Central memory CD8-positive, alpha-beta T cell (primary cell): ENCODE measurements at places on chromosomes 6 and 20.

- no peak for DNase-seq
Observed at GRCh38 chr6:158431036-158431435, 118.8 kb downstream of the TULP4 start.

DNA sequence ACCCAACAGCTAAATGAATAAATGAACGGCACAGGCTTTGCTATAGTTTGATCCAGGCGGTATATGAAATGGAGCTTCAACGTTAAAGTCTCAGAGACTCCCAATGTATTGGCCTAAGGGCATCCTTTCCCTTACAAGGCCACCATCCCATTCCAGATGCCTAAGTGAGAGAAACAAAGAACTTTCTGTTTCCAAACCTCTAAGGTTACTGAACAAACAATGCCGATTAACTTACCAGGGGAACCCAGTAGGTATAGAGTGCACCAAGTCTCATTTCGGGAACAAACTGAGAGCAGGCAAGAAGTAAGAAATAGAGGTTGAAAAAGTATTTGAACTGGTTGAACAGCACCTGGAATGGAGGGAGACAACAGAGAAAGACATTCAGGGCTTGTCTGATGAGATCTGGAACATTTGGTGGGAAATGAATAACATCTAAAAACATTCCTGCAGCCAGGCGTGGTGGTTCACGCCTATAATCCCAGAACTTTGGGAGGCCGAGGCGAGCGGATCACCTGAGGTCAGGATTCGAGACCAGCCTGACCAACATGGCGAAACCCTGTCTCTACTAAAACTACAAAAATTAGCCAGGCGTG, 42.5 kb downstream of the ATP9A start:
- no peak for DNase-seq

DNA sequence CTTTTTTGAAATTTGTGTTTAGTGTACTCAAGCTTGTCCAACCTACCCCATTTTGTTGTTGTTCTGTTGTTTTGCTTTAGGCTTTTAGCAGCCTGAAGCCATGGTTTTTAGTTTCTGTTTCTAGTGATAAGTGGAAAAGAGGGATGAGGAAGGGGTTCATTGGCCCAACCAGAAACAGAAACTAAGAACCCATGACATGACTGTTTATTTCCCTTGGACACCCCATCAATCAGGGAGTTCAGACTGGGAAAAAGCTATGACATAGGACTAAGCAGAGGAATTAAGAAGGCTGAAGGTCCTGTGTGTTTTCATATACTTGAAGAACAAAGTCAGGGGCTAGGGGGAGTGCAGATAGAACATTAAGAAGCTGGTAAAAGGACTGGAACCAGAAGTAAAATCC, 194.5 kb upstream of the THEMIS start:
- DNase-seq: no peak

- DNase-seq: no peak
Observed at GRCh38 chr6:15531973-15532372, 130.9 kb downstream of the DTNBP1 start.

GRCh38 chr6:151176911-151177770, 62.6 kb upstream of the AKAP12 start:
- DNase-seq: no peak

GRCh38 chr6:144566868-144567615, 281.9 kb downstream of the UTRN start:
- no peak for DNase-seq

- no peak for DNase-seq
Observed at GRCh38 chr6:142728364-142728763, 216.6 kb downstream of the HIVEP2 start.

- no peak for DNase-seq
Observed at GRCh38 chr20:4245542-4245941, 230.2 kb upstream of the RNF24 start.

GRCh38 chr6:157840776-157841175, 17.7 kb downstream of the SNX9 start:
- no peak for DNase-seq

- DNase-seq: no peak
Observed at GRCh38 chr6:48619771-48620170, 508.8 kb upstream of the PTCHD4 start.

DNA sequence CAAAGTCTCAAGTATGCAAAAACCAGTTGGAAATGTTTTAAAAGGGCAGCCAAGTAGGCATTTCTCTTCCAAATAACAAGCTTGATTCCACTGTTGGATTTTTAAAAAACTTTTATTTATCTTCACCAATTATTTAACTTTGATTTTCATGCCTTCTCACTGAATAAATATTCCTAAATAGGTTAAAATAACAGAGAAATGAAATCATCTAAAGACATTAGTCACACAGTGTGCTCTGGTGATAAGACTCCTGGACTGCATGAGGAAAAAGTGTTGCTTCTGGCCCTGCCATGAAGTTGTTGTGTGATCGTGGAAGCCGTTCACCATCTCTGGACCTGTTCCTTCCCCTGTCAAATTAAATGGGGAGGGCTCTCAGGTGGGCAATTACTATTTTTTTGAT, 33.8 kb upstream of the IGF2R start:
- no peak for DNase-seq

DNA sequence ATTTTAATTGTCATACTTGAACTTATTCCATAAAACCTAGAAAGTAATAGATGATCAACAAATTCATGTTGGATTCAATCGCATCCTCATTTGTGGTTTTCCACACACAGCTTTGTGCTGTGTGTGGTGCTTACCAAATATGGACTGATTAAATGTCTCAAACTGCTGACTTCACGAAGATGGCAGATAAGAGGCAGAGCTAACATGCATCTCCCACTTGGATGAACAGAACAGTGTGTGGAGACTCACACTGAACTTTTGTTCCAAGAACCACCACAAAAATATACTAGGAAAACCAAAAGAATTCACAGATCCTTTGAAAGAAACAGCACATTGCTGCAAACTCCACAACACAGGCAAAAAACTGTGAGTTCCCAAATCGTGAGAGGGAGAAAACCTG, 603.7 kb downstream of the TENT5A start:
- DNase-seq: no peak

GRCh38 chr6:14984519-14984853, 261.4 kb upstream of the JARID2 start:
- DNase-seq: no peak

GRCh38 chr6:21342501-21342900, 251.1 kb upstream of the SOX4 start:
- no peak for DNase-seq

GRCh38 chr20:39676857-39677391, 714.8 kb downstream of the DHX35 start:
- no peak for DNase-seq

GRCh38 chr6:147900247-147900830, 391.8 kb downstream of the SAMD5 start:
- no peak for DNase-seq

GRCh38 chr20:43938017-43938655, 23.5 kb downstream of the TOX2 start:
- no peak for DNase-seq

- DNase-seq: no peak
Observed at GRCh38 chr6:1611572-1612298, 2.0 kb downstream of the FOXC1 start.

DNA sequence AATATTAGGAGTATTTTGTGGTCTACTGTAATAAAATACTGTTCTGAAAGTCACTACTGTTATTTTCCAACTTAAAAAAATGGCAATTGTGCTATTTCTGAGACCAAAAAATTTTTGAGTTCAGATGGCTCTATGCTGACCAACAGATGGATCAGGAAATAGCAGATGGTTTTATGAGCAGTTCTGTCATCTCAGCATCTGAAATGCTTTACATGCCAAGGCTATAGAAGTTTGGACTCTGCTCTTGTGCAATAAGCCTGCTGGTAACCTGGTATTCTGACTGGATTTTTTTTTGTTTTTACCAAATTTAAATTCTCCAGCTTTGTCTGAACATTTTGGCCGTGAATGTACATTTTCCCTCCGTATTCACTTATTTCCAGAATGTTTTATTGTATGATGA, 1127.5 kb downstream of the GRIK2 start:
- no peak for DNase-seq

GRCh38 chr6:130434174-130434873, 68.5 kb downstream of the TMEM200A start:
- DNase-seq: no peak

DNA sequence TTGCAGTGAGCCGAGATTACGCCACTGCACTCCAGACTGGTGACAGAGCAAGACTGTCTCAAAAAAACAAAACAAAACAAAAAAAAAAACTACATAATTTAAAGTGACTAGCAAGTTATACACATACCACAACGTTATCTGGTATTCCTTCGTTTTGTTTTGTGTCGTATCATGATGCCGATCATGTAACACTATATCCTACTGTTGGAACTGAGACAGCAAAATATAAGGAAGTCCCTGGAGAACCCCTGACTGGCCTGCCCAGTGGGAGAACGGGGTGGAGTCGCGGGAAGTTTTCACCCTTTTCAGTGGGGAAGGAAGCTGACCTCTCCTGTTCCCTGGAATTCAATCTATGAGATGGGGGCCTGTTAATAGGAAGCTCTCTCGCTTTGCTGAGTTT, 15.1 kb downstream of the SOX4 start:
- DNase-seq: no peak

DNA sequence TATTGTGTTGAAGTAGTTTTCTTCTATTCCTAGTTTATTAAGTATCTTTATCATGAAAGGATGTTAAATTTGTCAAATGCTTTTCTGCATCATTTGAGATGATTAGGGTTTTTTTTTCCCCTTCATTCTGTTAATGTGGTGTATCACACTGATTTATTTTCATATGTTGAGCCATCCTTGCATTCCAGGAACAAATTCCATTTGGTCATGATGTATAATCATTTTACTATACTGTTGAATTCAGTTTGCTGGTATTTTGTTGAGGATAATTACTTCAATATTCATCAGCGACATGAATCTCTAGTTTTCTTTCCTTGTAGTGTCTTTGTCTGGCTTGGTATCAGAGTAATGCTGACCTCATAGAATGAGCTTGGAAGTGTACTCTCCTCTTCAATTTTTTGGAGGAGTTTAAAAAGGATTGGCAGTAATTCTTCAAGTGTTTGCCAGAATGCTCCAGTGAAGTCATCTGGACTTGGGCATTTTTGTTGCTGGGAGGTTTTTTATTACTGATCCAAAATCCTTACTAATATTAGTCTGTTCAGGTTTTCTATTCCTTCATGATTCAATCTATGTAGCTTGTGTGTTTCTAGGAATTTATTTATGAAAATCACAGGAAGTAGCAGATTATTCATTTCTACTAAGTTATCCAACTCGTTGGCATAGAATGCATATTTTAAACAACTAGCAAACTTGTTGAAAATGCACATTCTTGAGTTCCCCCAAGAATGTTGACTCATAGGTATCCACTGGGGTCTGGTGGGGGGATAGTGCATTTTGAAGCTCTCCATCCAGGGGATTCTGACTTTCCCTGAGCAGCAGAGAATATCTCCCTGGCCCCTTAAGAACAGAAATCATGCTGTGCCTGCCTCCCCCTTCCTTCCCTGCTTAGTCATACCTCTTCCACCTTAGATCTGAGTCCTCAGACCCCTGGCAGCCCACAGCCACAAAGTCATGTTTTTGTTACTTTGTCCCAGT, 187.1 kb downstream of the BMP7 start:
- DNase-seq: no peak

DNA sequence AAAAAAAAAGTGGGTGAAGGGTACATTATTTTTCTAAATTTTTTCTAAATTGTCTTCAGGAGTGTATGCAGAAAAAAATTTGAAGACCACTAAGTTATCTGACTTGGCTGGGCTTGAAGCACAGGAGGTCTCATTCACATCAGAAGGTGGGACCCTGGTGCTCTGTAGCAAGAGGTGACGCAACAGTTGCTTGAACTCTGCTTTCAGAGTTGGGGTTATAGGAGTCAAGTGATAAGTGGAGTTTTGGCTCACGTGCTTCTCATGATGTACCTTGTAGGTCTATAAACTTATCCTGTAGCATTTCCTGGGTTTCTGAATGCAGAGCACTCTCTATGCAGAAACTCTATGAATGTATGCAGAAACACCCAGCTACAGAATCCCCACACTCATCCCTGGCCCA, 58.5 kb upstream of the FOXC1 start:
- no peak for DNase-seq

GRCh38 chr6:114258376-114258775, 84.4 kb downstream of the HS3ST5 start:
- no peak for DNase-seq

GRCh38 chr6:44303842-44304241, 9.3 kb downstream of the AARS2 start:
- DNase-seq: no peak

- no peak for DNase-seq
Observed at GRCh38 chr6:115902436-115902835, 158.3 kb downstream of the FRK start.

GRCh38 chr20:33730946-33731692, 677 bp upstream of the ZNF341 start:
- no peak for DNase-seq

DNA sequence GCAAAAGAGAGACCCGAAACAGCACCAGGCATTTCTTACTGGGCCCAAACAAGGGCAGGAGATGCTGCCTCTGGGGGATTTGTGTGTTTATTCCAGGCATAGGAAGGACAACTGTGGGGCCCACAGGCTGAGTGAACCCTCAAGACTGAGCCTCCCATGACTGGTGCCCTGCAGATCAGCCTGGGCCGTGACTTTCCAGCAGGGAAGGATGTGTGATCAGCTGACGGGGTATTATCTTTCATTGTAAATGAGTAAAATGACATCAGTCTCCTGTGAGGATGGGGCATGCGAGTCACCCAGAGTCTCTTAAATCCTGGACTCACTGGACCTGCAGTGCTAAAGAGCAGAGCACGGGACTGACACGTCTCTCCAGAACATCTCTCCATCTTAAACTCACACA, 3.9 kb upstream of the TEAD3 start:
- no peak for DNase-seq
